Trophoblast cell (in vitro differentiated cells and primary cell): ENCODE measurements at places on chromosomes 2 and 18.

- peak; percentile 73 for DNase-seq
These were observed 38.4 kb downstream of the ABCB11 start for GRCh38 chr2:168992591-168993349.

DNA sequence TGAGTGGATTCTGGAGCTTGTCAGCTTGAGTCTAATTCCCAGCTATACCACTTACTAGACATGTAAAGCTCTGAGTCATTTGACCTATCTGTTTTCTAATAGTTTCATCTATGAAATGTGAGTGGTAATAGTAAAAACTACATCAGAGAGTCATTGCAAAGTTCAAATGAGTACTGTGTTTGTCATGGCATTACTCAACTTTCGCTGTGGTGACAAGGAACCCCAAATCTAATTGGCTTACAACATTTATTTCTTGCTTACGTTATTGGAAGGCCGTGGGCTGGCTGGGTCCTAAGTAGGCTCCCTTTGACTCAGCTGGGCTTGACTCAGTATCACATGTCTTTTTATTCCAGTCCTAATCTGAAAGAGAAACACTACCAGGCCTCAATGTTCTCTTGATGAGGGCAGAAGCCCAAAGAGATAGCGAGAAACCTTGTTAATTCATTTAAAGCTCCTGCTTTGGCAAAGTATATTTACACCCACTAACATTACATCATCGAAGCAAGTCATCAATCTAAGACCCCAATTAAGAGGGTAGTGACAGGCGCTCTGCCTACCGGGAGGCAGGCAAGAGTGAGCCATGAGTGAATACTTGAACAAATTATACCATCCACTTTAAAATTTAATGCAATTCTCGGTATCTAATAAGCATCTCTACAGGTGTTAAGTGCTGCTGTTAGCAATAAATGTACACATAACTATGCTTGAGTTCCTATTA is 431.8 kb upstream of the SPHKAP start:
- DNase-seq, result no peak

DNA sequence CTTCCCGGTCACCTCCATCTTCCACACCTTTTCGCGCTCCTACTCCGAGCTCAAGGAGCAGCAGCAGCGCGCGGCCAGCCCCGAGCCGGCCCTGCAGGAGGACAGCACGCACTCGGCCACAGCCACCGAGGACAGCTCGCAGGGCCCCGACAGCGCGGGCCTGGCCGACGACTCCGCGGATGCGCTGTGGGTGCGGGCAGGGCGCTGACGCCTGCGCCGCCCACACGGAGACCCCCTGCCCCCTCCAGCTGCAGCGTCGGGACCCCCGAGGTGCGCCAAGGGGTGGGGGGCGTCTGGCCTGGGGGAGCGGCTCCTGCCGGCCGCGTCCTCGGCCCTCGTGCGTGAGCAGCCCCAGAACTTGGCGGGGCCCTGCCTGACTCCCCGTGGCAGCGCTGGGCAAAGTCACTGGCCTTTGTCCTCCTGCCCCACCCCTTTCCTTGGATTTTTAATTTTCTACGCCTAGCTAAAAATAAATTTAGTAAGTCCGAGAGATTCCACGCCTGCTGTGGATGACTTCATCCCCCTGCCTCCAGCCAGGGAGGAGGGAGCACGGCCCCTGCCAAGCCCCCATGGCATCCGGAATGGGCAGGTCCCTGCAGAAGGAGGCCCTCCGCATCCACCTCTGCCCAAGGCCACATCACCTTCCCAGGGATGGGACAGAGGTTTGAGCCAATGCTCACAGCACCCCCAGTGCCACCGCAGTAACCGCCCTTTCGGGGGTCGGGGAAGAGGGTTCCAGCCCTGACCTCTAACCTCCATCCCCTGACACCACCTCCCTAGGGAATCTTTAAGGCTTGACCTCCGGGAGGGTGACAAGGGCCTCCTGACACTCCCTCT is 51.6 kb downstream of the SLC66A2 start:
- DNase-seq, result no peak

- DNase-seq, result no peak
These were observed 61.9 kb downstream of the RRM2 start for GRCh38 chr2:10184421-10184820.

DNA sequence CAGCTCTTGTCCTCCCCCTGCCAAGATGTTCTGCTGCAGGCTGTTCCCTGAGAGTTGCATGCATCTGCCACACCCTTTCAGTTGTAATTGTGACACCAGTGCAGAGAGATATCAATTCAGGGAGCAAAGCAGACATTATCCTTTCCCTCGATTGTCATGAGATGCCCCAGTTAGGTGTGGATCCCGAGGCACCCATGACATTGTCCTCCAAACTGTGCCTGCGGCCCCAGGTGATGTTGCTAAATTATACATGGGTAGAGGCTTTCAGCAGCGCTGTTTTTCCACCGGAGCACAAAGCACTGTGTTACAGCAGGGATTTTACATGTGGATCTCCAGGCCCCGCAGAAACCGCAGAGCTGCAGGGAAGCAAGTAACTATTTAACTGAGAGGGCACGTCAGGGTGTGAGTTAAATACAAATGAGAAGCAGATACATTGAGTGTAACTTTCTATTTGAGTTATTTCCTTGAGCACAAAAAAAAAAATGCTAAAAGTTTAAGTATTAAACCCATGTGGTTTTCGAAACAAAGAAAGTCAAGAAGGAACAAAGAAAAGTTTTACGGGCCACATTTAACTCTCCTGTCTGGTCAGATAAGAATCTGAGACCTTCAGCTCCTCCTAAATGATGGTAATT is 90.3 kb upstream of the BCL2L11 start:
- no peak for DNase-seq

- DNase-seq, result no peak
These were observed 141.5 kb downstream of the PIGN start for GRCh38 chr18:62045316-62045715.

DNA sequence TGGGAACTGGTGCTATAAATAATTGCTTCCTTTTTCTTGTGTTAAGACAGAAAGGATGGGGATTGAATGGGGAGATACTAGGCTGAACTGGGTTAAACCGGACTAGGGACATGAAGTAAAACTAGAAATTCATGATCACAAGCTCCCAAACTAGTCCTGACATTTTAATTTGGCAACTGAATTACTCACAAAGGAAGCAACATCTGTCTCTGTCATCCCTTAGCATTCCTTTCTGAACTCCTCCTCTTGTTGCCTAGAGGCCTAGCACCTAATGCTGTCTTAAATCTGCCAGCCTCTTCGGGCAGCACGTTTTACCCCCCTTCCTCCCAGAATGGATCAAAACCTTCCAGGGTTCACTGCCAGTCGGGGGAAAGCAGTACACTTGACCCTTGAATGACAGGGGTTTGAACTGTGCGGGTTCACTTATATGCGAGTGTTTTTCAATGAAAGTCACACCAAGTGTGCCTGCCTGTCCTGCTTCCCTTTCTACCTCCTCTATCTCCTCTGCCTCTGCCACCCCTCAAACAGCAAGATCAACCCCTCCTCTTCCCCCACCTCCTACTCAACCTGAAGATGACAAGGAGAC is 8.2 kb downstream of the KCTD1 start:
- DNase-seq, result peak; percentile 8

GRCh38 chr2:37201208-37201607 is 4.9 kb downstream of the CEBPZOS start:
- DNase-seq, result no peak

- no peak for DNase-seq
These were observed 148.5 kb downstream of the GFPT1 start for GRCh38 chr2:69238449-69239031.

DNA sequence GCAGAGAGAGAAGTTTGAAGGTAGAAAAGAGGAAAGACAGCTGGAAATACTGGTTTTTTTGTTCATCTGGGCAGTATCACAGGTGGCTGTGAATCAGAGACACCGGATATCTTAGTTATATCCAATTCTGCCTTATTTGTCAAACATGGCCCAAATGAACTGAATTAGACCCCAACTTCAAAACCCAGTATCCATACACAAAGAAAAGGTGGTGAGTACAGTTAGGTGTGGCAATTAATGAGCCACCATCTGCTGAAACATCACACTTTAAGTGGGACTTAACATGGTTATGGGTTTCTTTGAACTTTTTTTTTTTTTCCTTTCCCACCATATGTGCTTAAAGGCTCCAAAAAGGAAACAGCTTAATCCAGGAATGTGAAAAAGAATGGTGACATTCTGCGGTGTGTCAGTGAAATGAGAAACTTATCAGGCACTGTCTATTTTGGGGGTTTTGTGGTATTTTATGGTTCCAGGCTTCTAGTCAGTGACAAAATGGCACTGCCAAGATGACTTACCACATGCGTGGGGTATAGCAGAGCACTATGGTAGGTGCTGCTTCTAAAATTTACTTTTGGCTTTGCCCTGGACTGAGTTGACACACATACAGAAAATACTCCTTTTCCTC is 5.0 kb upstream of the TMEM178A start:
- DNase-seq, result no peak

GRCh38 chr2:23684395-23685176 is 242.3 kb downstream of the ATAD2B start:
- no peak for DNase-seq

DNA sequence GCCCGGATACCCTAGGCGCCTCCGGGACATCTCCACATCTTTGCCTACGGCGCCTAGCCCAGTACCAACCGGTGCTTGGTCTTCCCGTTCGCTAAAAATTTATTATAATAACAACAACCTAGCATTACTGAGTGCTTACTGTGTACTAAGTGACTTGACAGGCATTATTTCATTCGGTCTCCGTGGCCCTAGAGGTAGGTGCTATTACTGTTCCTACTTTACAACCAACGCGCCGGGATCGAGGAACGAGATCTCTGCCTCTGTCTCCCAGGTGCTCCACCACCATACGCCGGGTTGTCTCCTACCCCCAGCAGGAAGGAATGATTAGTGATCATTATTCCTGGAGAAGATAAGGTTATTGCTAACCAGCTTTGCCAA is 657 bp upstream of the BIN1 start:
- DNase-seq, result no peak

GRCh38 chr2:156342254-156343095 is 10.0 kb upstream of the NR4A2 start:
- peak; percentile 88 for DNase-seq

DNA sequence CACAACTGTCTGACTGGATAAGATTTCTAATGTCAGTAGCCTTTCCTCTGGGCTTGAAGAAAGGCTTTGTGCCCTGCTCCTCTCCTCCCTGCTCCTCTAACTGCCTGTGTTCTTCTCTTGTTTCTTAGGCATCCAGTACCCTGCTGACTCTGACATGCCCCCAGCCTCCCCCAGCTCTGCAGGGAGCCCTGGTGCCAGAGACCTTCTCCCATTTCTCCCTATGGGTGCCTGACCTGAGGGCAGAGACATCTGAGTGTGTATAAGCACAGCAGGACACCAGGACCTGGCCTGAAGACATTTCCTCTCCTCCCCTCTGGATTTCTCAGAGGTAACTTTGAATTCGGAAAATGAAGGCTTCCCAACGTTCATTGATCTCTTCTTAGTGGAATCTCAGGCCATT is 23.6 kb downstream of the RNF144A start:
- no peak for DNase-seq

DNA sequence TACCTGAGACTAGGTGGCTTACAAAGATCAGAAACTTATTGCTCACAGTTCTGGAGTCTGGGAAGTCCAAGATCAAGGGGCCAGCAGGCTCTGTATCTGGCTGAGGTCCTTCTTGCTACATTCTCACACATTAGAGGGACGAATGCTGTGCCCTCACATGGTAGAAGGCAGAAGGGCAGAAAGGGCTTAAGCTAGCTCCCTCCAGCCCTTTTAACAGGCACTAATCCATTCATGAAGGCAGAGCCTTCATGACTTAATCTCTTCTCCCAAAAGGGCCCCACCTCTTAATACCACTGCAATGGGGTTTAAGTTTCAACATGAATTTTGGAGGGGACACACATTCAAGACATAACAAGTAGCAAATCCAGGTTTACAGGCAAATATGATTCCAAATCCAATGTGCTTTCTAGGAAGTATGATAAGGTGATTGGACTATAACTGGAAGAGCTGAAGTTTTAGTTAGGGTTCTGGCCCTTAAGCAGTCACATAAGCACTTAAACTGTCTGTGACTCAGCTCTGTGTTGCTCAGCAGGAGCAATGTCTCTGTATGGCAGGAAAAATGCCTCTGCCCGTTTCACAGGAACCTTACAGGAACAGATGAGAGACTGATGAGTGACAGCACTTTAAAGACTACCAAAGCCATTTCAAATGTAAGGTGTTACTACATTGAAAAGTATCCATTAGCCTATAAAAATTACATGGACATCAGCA is 119.6 kb upstream of the PTPRM start:
- DNase-seq, result no peak

DNA sequence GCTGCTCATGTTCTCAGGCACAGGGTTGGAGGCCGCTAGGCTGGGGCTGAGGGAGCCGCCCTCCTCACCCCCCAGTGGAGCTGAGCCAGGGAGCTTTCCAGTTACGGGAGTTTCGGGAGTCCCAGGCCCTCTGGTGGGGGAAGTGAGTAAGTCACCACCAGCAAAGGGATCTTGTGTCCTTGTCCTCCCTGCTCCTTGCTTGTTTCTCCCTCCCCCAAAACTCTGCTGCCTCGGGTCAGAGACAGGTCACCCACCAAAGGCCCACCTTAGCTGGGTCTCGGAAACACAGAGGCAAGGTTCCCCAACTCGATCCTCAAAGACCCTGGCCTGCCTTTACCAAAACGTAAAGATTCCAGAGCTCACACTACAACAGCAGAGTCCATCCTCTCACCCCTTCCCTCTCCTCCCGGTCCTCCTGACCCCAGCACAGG is 60.5 kb upstream of the POMC start:
- DNase-seq, result peak; percentile 61

- no peak for DNase-seq
These were observed 51.1 kb downstream of the CTIF start for GRCh38 chr18:48589797-48590519.

DNA sequence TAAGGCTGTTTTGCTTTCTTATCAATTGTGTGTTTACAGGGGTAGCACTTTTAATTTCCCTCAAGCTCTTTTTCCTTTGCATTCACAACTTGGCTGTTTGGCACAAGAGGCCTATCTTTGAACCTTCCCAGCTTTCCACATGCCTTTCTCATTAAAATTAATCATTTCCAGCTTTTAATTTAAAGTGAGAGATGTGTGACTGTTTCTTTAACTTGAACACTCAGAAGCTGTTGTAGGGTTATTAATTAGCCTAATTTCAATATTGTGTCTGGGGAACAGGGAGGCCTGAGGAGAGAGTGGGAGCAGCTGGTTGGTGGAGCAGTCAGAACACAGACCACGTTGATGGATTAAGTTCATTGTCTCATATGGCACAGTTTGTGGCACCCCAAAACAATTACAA is 4.7 kb downstream of the ASB1 start:
- no peak for DNase-seq

- DNase-seq, result no peak
These were observed 59.0 kb upstream of the KLHL14 start for GRCh38 chr18:32831781-32832180.
